ENCODE measurements at places on chromosomes 5 and 9.

GRCh38 chr5:95791751-95792150 lies 30.8 kb downstream of the GLRX start:
- no peak for DNase-seq

- no peak for DNase-seq
Measured at GRCh38 chr5:161134956-161135355, 282.9 kb upstream of the ATP10B start.

GRCh38 chr5:149412783-149413476 lies 33.8 kb upstream of the IL17B start:
- DNase-seq = no peak

DNA sequence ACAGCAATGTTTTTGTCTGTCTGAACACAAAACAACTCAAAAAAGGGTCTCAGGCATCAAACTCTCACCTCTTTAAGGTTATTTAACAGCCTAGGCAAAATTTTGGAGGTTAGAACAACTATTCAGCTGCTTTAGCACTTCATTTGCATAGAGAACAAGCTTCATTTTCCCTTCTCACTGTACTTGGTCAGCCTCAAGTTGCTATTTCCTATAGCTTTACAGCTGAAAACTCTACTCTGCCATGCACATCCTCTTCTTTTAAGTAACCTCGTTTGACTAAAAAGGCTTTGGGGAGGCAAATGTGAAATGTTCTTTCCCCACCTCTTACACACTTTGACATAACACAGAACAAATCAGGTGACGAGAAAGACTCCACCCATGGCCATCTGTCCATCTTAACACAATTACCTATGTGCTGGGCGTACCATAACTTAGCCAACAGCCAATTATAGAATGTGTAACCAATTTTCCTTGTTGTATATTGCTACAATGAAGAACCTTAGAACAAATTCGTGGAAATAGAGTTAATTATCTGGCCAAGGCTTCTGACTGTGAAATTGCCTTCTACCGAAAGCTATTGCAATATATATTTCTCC lies 195.7 kb downstream of the DCP2 start:
- no peak for DNase-seq

DNA sequence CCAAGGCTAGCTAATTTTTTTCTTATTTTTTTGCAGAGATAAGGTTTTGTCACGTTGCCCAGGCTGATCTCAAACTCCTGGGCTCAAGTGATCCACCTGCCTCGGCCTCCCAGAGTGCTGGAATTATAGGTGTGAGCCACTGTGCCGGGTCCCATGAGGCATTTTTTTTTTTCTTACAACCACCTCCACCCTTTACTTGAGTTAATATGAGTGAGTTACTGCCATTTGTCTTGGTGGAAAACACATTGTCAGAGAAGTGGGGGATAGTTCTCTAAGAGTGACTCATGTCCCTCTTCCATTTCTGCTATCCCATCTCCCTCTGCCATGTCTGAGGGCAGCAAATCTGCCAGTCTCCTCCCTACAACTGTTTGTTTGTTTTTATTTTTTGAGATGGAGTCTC lies 163.4 kb upstream of the CLINT1 start:
- DNase-seq = no peak

- no peak for DNase-seq
Measured at GRCh38 chr5:35369965-35370790, 139.9 kb upstream of the PRLR start.

DNA sequence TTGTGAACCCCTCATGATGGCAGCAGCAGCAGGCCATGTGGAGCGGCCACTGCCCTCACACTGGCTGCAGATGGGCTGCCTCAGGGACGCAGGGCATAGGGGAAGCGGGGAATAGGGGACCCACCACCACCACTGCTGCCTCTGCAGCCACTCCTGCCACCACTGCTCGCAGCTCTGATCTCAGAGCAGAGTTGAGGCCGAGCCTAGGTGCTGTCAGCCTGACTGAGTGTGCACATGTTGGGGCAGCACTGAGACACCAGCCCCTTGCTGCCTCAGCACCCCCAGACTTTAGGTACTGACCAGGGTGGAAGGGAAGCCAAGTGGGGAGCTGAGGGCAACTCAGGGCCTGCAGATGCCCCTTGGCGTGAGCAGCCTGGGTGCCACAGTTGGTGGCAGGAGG lies 843.9 kb upstream of the DMAC1 start:
- DNase-seq = no peak

- no peak for DNase-seq
Measured at GRCh38 chr9:115373710-115374045, 255.7 kb upstream of the TNC start.

DNA sequence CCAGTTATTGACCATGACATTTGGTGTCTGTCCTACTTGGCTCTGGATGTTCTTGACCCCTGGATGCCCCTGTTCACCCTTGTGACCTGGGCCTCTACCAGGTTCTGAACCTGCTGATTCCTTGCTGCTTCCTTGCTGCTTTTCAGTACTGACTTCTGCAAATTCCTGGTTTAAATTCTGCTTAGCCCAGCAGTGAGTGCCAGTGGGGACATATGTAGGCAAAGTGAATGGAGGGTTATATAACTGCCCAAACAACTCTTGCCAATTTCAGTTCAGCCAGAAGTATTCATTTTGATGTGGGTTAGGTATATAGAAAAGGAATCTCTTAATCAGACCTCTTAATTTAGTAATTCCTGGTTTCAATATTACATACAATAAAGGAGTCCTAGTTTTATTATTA lies 220.6 kb downstream of the TAF11L14 start:
- DNase-seq = no peak

DNA sequence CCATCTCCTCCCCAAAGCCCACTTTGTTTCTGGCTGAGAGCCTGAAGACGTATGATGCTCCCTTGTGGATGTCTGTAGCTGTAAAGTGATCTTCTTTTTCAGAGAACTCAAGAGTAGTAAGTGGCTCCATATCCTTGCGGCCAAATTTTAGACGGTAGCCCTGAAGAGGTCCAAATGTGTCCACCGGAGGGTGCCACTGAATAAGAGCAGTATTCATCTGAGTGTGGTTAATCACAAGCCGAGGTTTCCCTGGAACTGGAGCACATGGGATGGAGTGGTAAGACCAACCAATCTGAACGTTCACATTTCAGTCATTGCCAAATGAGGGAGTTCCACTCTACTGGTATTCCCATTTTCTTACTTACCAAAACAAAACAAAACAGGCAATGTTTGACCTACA lies 686.5 kb upstream of the DMAC1 start:
- peak; percentile 6 for DNase-seq

DNA sequence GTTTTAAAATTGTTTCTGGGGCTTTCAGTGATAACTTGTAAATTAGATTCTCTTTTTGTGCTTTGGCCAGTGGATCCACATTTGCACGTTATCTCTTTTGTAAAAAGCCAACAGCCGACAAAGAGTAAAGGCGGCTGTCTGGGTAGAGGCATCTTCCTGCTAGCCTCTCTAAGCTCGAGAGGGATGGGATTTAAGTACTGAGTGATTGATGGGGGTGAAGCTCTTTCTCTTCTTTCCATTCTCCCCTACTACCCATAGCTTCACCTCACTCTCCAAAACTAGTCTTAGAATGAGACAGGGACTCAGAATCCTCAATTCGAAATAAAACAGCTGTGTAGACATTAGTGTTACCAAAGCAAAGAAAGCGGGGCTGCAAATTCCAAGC lies 3.4 kb downstream of the PBX3 start:
- no peak for DNase-seq

- DNase-seq = no peak
Measured at GRCh38 chr5:84378420-84378819, 6.3 kb downstream of the EDIL3 start.

- DNase-seq = no peak
Measured at GRCh38 chr9:17148324-17148723, 13.5 kb downstream of the CNTLN start.

DNA sequence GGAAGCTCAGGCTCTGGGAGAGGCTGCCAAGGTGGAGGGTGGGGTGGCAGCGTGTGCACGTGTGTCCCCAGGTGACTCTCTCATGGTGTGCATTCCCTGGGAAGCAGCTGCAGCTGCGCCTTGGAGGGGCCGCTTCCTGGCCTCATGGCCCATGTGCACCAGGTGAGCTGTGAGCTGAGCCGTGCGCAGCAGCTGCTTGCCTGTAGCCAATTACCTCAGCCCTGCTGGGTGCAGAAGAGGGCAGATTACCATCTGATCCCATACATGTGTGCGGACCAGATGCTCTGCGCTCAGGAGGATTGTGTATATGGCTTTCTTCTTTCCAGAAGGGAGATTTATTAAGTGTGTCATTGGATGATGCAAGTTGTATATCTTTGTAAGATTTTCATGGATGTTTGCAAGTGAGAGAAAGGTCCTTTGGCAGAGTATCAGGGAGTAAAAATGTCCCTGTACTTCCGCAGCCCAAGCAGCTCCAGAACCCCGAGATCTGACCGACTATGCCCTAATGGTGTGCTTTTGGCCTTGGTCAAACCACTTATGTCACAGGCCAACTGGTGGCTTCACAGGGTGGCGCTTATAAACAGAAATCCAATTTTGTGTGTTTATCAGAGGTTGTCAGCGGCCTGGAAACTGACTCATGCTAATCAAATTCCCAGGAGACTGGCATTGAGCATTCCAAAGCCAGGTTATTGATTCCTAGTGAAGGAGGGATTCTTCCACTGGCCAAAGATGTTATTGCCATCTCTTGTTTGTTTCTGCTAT lies 229.3 kb downstream of the GOLPH3 start:
- DNase-seq = peak; percentile 90

DNA sequence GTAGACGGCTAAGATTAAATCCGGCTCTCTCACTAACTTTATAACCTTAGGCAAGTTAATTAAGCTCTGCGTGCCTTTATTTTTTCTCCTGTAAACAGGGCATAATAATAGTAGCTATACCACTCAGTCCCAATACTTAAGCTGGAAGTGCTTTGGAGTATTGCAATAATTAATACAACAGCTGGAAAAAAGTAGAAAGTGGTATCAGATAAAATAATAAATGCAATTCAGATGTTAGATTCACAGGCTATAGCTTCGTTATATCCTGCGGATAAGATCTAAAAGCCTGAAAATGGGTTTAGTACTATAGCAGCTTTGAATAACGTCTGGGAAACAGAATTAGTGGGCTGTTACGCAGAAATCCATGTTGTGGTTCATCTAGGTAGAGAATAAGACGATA lies 51.8 kb downstream of the MEGF9 start:
- no peak for DNase-seq

GRCh38 chr5:137752905-137753690 lies 1.1 kb downstream of the HNRNPA0 start:
- DNase-seq = no peak

DNA sequence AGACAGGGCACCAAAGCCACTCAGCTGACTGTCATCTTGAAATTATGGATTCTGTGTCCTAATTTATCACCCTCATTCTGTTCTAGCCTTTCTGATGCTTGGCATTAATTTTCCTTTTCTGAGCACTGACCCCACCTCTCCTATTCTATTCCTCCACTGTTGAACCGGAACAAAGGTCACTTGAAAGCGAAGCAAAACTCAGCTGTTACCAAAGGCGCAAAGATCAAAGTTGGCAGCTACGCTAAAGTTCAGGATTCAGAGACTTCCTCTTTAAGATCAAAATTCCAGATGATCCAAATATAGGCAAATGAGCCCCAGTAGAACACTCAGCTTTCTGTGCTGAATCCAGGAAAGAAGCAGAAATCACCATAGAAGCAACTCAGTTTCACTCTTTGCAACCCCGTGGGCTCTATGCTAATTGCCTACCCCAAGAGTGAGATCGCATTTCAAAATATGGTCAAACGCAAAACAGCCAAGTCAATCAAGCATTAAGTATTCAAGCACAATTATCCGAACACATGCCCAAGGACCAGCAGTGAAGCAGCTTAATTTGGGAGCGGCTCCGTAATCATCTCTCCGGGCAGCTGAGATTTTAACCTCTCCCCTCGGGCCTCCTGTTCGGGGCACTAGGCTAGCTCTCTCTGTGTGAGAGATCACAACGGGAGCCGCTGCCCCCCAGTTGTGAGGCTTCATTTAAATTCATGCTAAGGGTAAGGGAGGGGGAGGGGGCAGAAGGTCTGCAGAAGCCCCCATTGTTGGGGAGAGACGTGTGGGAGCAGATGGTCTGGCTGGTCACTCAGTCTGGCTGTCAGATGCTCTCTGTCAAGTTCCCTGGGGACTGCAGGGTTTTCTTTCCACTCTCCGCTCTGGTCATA lies 288.6 kb downstream of the ELAVL2 start:
- DNase-seq = no peak

DNA sequence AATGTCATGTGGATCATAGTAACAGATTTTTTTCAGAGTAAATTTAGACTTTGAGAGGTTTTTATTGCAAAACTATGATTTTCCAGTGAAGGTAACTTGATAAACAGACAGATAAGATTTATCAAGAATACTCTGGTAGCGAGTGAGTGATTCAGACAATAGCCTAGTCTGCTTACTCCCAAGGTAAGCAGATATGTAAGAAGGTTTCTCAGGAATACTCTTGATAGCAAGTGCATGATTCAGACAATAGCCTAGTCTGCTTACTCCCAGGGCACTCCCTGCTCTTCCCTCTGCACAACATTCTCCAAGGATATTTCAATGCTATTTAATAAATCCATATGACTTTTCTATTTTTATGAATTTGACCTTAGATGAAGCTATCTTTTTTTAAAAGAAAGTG lies 1881.5 kb downstream of the EFNA5 start:
- DNase-seq = no peak

DNA sequence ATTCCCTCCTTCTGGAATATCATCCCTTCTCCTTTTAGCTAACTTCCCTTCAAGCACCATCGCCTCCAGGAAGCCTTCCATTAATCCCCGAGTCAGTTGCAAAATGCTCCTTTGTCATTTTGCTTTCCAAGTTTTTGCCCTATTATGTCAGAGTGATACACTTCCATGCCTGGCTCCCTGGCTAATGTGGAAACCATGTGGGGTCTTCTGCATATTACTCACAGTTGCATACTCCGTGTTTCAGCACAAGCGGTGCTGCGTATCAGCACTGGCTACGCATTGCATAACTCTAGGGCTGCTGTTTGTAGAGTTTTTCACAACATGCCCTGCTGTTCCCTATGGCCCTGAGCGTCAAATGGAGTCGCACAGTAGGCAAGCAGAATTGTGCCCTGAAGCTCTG lies 1.9 kb downstream of the TEX53 start:
- DNase-seq = no peak

DNA sequence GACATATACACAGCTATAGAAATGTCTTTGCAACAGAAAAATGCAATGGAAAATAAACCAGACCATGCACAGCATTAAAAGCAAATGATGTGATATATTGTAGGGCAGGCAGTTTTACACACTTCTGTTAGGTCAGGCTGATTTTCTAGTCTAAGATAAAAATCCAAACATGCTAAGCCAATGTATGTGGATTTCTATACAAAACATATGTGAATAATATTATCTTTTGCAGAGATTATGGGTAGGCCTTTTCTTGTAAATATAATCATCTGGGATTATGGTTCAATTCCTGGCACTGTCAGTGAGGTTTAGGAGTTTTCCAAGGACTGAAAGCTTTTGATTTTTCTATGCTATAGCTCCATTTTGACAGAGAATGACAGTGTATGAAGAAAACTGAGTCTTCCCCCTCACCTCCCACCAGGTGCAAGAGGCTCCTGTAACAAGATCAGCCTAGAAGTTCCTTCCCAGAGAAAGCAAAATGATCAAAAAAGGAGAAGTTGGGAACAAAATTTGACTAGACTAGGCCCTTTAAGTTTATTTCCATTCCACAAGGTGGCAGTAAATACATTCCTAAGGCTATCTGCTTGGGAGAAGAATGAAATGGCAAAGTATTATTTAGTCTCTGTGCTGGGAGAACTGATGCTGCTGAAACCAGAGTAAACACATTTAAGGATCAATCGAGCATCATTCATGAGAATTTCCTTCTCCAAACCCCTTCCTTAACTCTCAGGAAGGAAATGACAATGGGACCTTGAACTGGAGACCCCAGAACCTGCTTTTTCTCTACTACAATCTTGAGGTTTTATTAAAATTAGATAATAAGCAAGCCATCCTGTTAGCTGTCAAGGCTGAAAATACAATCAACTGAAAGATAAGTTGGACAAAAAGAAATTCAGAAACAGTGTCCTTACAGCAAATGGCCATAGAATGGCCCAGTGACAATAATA lies 133.0 kb upstream of the TUT7 start:
- no peak for DNase-seq

Measured in NCI-H2081 treated with DMSO at 0.1 percent for 48 hours (cell line).